Fibroblast of gingiva (primary cell): ENCODE measurements at places on chromosomes 2 and 18.

GRCh38 chr2:232776435-232776834 is at the start of gene KCNJ13:
TSS of gene KCNJ13 (minus strand) at chr2:232776565. CDS start at chr2:232771362, 5,203 bp downstream.
- no peak for DNase-seq

- peak; percentile 31 for DNase-seq
Measured at GRCh38 chr2:7427293-7428060, 510.3 kb downstream of the RNF144A start.

DNA sequence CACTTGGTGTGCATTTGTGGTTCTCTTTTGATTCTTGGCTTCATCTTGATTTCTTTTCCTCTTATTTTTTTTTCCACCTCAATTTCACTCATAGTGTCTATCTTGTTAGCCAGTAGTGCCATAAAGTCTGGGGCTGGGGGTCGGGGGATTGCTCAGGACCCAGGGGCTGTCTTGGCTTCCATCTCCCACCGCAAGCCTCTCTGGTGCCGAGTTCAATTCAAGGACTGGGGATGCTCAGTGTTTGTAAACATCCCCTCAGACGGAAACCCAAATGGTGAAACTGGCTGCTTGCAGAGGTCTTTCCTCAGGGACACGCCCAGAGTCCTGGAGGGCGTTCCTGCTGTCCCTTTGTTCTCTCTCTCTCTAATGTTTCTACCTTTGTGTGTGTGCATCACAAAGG is 173.3 kb downstream of the TWIST2 start:
- no peak for DNase-seq

- no peak for DNase-seq
Measured at GRCh38 chr2:74534411-74534810, 4.7 kb downstream of the HTRA2 start.

DNA sequence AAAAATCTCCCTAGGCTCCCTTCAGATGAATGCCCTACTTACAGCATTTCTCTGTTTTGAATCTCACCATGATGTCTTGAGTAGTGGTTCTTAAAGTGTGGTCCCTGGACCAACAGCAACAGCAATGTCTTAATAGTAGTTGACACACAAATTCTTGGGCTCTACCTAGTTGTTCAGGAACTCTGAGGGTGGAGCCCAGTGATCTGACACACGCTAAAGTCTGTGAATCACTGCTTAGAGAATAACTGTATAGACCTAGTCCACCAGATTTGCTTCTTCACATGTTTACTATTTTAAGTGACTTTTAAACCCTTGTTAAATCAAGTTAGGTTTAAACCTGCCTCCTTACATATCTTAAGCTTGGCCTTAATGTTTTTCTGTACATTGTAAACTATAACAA is 47.6 kb upstream of the ARHGAP15 start:
- no peak for DNase-seq

GRCh38 chr2:218806346-218806978 is 24.5 kb downstream of the CYP27A1 start:
- peak; percentile 100 for DNase-seq
